ENCODE measurements at places on chromosomes 4 and X. TPM values are rescaled to one million over a fixed set of nuclear protein-coding genes. Genes with fewer than 3 reads are reported as not detected.

TLR2 gene
- 21.6 TPM for total RNA-seq

RHOH gene
- 7.9 TPM for total RNA-seq

CENPVL2 gene
- 0.17 TPM for total RNA-seq

ZCCHC18 gene
- total RNA-seq = 1.0 TPM

PCDH18 gene
- total RNA-seq = 23.7 TPM

GAGE12H gene
- not detected for total RNA-seq

NUDT9 gene
- total RNA-seq = 56.9 TPM

NPNT gene
- total RNA-seq = 141 TPM

- peak; percentile 39 for DNase-seq
These were observed 36.6 kb downstream of the CCNG2 start for GRCh38 chr4:77193511-77194102.

GRCh38 chr4:176753049-176753448 is 39.7 kb downstream of the VEGFC start:
- no peak for DNase-seq

DNA sequence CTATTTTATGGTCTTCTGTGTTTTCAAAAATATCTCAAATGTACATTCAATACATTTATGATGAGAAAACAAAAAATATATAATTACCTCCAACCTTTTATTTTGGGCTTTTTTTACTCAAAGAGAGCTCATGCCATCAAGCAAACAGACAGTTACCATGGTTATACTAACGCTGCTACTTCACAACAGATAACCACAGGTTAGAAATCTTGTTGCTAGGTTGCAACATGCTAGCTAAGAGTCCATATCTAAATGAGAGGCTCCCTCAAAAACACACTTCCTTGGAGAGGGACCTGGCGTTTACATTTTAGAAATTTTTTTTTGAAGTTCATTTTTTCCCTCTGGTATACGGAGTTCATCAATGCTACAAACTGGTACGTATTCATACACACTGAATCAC is 44.3 kb downstream of the TBC1D9 start:
- DNase-seq = no peak

GRCh38 chr4:3041192-3042142 is 32.9 kb downstream of the HTT-AS start:
- peak; percentile 38 for DNase-seq

DNA sequence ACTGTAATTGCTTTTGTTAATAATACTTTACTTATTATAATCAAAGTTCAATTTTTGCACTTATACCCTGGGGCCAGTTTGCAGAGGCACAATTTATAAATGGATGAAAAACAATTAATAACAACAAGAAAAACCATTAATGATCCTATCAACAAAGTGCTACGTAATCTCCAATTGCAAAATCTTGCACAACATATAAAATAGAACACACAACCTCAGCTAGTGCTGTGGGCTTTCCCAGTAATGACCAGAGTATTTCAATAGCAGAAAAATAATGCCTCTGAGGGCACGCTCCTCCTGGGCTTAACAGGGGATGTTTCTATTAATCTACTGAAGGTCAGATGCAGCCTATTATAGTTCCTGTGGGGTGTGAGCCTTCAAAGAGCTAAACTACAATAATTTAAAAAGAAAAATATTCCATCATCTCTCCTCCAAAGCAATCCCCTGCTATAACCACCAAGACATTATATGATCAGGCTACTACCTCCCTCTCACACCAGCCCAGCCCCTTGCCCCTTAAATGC is 508.5 kb upstream of the SLIT2 start:
- no peak for DNase-seq

DNA sequence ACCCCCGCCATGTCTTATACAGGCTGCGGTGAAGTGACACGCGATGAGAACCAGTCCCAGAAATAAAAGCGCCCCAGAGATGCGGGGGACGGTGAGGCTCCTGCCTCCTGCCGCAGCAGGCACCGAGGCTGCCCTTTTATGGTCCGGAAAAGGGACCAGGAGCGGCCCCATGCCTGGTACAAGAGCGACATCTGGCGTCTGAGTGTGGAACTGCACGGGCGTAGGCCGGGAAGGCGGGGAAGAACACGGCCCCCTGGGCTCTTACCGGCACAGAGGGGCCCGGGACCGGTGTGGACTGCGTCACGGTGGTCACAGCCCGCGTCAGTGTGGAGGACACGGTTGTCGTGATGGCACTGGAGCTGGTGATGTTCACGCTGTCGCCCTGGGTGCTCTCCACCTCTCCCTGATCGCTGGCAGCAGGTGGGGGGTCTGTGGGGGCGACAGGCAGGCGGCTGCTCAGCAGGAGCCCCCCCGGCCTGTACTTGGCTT is 8.9 kb upstream of the RENBP start:
- peak; percentile 69 for DNase-seq

DNA sequence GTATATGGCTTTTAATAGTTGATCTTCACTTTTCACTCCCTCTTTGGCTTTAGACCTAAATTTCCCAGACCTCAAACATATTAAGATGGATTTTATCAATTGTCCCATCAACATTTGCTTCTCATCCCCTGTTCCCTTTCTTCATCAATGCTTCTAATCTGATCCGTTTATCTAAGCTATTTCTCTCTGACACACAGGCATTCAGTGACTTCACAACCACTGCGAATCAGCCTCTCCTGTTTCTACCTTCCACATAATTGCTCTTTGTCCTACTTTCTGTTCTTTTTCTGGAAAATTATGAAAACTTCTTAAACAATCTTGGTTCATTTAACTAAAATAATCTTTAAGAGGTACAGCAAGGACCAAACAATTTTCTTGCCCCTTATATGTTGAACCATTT is 115.2 kb downstream of the GLRA3 start:
- no peak for DNase-seq

DNA sequence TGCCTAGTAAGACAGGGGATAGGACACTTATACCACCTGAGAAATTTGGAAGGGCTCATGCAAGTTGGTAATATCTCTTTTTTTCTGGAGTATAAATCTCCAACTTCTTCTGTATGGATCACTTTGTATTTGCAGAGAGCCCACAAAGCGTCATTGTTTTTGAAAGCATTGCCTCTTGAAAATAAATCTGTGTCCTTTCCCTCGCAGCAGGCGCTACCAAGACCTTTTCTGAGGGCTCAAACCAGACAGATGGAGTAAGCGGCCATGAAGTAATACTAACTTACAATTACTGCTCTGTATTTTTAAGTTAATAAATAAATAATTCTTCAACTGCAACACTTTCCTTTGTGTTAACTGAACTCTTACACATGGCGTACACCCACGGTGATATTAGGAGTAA is 56.0 kb upstream of the FBXW7 start:
- no peak for DNase-seq

DNA sequence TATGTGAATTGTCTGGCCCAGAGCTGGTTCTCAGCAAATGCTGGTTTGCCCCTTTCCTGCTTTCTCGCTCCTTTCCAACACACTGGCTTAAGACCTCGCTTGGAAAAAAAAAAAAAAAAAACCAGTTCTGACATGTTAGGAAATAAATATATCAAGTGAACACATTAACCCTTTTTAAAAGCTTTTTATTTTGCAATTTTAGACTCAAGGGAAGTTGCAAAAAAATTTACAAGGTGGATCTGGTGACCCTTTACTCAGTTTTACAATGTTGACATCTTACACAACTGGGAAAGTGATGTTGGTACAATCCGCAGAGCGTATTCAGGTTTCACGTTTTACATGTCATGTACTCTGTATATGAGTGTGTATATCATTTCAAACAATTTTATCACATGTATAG is 100.1 kb downstream of the RTL5 start:
- no peak for DNase-seq

GRCh38 chr4:169619518-169619957 is 840 bp upstream of the CLCN3 start:
- DNase-seq = peak; percentile 63

DNA sequence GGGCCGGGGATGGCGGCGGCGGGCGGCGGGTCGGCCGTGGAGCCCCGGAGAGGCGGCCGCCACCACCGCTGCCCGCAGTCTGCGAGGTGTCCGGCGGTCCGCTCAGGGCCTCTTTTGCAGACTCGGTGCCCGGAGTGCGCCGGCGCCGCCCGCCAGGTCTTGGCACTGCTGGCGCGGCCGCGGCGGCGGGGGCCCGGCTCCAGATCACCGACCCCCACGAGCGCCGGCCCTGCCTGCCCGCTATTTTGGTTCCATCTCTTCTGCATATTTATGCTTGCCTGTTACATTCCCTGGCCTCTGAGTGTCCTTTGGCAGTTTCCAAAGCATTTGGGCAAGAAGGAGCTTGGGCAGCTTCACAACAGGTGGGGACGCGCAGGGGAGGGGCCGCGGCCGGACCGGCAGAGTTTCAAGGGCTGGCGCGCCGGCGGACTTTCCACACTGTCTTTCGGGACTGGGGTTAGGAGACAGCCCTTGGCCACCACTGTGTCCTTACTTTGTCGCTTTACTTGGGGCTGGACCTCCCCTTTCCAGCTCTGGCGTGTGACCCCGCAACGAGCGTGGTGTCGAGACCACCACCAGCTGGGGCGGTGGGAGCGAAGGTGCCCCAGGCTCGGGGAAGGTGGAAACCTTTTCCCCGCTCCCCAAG is 668 bp upstream of the TAPT1 start:
- peak; percentile 33 for DNase-seq

DNA sequence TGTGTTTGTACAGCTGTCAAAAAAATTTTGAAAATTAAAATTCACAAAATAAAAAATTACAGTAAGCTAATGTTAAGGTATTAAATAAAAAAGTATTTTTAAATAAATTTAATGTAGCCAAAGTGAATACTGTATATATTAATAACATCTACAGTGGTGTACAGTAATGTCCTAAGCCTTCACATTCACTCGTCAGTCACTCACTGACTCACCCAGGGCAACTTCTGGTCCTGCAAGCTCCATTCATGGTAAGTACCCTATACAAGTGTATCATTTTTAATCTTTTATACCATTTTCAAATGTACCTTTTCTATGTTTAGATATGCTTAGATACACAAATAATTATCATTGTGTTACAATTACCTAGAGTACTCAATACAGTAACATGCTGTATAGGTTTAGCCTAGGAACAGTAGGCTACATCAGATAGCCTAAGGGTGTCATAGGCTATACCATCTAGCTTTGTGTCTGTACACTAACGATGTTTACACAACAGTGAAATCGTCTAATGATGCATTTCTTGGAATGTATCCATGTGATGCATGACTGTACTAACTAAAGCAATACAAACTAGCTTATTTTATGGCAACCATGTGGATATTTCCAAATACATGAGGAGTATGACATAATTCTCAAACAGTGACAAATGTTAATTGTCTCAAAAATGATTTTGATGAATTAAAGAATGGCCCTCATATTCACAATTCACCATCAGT is 13.7 kb downstream of the DDX60 start:
- DNase-seq = no peak

GRCh38 chr4:24770032-24770584 is 25.3 kb upstream of the SOD3 start:
- no peak for DNase-seq

GRCh38 chrX:111288841-111289240 is 18.6 kb upstream of the CAPN6 start:
- DNase-seq = no peak

GRCh38 chr4:137541876-137542646 is 9.8 kb upstream of the PCDH18 start:
- DNase-seq = no peak

DNA sequence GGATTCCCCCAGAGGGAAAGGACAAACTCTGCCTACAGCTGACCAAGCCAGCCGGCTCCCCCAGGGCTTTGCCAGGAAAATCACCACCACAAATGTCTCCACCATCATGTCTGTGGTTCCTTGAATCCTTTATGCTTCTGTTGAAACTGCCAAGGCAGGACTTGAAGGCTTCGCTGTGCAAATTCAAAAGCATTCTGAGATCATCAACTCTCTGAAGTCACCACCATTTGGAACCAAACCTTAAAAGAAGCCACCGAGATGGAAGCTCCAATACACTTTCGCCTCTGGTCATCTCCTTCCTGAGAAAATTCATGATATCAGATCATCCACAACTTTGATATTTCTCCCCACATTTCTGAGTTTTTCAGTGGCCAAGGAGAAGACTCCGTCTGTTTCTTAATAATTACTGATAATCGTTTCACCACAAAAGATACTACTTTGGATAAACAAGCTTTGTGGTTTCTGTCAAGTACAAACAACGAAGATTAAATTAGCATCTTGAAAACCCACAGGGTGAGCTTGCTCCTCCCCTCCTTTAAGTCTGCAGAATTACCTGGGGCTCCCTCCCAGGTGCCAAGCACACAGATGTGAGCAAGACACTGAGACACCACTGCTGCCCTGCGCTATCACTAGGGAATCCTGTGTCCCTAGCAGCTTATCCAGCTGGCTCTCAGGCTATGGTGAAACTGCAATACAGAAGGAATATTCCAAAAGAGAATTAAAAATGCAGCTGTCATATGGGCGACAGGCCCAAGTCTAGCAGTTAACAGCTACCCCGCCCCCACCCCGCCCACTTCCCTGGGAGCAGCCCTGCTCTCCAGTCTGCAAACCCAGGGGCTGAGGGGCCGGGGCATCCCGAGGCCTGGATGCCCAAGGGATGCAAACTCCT is 125.0 kb upstream of the TBL1X start:
- no peak for DNase-seq

GRCh38 chrX:51931566-51932150 is 38.2 kb downstream of the MAGED1 start:
- no peak for DNase-seq

DNA sequence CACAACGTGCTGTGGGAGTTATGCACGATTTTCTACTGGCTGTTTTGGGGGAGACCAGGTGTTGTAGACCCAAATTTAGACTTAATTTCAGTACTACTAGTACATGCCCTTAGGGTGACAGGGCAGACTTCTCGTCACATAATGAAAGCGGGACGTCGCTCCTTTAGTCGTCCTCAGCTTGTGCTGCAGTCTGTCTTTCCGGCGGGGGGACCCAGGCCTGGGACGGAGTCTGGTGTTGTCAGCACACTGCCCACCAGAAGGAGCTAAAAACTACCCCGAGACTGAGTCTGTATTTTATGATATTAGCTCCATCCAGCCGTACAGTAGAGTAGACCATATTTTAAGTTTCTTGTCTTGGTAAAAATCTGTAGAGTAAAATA is 35.5 kb downstream of the NOP14 start:
- DNase-seq = no peak

DNA sequence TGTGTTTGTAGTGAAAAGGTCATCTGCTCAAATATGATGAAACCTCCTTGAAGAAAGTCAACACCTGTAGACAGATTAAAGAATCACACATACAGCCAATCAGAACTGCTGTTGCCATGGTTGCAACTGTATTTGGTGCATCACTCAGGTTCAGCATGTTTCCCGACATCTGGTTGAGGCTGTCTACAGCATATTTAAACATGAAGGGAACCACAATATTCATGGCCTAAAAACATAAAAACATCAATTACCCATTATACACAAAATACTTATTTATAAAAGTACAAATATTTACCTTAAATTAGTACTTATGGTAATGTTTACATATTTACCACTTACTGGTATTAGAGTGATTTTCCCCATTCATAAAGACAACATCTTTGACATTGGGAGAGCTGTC is 79.7 kb downstream of the ABCB7 start:
- DNase-seq = no peak

- DNase-seq = no peak
These were observed 45.5 kb downstream of the CLNK start for GRCh38 chr4:10639100-10639499.

DNA sequence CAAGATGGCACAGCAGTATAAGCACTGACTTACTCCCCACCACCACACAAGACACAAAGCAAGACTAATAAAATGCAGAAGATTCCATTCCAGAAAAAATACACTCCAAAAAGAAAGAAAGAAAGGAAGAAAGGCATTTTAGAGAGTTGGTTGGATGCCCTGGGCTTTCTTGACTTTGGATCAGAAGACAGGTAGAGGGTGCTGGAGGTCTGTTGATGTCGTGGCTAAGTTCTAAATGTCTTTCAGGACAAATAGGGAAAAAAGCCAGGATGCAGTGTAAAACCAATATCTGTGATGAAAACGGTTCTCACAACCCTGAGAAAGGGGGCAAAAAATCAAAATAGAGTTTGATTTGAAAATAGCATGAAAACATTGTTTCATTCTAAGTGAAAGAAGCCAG is 555.2 kb upstream of the PRKX start:
- DNase-seq = no peak
